ENCODE measurements at places on chromosomes 3 and 15.

GRCh38 chr3:171829841-171830517 is 13.2 kb upstream of the TMEM212 start:
- DNase-seq, result peak; percentile 77

GRCh38 chr3:106482451-106482850 is 613.6 kb upstream of the CBLB start:
- DNase-seq, result no peak

DNA sequence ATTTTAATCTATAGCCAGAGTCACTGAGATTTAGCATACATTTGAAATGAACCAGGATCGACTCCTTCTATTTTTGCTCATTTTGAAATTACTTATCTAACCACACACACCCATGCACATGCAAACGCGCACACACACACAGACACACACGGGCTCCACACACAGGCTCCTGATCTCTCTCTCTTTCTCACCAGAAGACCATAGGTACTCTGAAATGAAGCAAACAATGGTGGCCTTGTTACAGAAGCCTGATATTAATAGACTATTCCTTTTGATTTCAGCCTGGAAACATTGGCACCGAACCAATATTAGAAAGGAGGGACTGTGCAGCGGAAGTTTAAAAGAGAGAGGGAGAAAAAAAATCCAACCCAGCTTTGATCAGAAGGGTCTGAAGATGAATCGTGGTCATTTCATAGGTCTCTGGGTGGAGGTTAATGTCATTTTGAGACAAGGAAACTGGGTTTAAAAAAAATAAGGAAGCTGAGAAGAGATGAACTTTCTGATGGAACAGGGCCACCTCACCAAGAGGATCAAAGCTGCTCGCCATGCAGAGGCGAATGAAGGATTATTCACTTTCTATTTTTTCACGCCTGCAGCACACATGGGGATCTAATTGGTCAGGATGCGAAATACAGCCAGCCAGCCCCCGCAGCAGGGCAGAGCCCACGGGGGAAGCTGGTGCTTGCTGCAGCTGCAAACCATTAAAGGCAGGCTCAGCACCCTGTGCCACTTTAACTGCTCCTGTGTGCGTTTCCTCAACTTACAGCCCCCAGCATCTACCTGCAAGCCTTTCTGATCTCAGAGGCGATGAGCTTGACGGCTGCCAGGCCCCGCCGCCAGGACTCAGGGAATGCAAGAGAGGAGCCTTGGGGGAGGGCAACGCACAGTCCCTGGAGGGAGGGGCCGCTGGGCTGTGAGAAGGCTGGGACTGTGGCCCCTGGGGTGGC is 88.8 kb downstream of the HES1 start:
- no peak for DNase-seq

DNA sequence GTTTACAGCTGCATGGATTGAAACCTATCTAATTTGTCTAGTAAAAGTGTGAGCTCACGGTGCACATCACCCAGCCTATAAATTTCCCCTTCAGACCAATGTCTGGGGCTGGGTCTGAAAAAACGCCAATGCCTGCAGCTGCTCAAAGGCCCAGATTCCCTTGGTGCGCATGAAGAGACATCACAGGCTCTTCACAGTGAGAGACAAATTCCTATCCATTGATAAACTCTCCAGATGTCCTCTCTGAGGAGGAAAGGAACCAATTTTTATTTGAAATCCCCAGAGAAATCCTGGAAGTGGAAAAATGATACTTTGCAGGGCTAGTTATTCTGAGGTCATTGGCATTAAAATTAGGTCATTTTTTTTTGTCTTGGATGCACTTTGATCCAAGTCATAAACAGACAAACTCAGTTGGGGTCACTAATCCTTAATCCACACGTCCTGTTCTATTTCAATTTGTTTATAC is 360.5 kb downstream of the EPHA3 start:
- DNase-seq, result no peak

GRCh38 chr3:107931326-107931725 is 159.5 kb downstream of the CD47 start:
- peak; percentile 5 for DNase-seq

GRCh38 chr3:52433328-52433995 is 11.4 kb downstream of the SEMA3G start:
- DNase-seq, result no peak

GRCh38 chr15:90982135-90982534 is 12.2 kb downstream of the PRC1 start:
- no peak for DNase-seq

DNA sequence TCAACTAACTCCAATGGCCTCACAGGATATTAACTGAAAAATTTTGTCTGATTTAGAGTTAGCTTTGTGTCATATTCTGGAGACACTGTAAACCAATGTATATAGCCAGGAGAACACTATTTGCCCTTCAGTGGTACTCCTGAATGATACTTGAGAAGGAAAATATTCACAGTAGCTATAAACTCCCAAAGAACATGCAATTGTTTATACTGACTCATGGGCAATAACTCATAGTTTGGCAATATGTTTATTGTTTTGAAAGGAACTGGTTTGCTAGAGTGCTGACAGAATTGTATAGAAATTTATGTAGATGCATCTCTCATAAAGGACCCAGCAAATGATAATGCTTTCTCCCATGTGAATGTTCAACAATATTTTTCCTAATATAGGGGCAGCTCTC is 537.6 kb downstream of the PLOD2 start:
- no peak for DNase-seq

DNA sequence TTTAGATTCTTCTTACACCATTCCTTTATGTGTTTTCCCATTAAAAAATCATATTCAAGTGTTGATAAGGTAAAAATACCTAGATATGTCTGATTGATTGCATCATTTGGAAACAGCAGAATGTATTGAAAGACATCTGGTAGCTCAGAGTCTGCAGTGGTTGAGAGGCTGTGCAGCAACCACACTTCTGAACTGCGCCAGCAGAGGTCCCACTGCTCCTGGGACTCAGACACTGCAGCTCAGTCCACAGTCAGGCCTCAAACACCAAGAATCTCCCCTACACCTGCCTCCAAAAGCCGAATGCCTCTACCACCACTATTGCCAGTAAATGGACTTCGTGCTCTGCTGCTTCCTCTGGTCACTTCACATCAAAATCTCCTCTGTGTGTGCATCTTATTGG is 176.9 kb upstream of the LMCD1 start:
- DNase-seq, result peak; percentile 33

- no peak for DNase-seq
Measured at GRCh38 chr3:46191730-46192129, 16.4 kb downstream of the CCR1 start.

GRCh38 chr3:108180194-108180593 is 42.0 kb downstream of the IFT57 start:
- peak; percentile 17 for DNase-seq

GRCh38 chr3:31370380-31370666 is 162.4 kb upstream of the STT3B start:
- no peak for DNase-seq

DNA sequence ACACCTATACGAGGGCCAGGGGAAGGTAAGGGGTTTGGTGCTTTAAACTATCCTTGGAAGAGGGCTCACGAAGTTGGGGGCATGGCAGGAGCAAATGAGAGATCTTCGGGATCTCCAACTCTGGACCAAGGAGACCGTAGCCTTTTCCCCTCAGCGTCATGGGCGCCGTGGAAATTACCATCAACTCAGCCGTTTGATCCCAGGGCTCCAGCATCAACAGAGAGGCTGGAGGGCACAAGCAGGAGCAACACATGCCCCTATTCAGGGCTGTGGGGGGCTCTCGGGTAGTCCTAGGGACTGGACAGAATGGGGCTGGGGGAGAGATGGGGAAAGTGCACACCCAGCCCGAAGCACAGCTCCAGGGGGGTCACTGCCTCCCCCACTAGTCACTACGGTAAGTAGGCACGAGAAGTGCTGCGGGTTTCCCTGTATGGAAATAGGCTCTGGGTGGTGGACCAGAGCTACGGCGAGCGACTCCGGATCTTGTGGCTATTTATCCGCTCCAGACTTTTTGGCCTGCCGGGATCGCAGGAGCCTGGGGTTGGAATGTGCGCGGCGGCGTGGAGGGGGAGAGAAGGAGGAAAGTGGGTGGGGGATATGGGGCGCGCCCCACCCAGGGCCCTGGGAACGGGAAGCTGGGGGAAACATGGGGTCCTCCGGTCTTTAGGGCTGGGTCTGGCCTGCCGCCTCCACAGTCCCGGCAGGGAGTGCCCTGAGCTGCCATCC is 539 bp upstream of the LAMB2 start:
- peak; percentile 91 for DNase-seq

DNA sequence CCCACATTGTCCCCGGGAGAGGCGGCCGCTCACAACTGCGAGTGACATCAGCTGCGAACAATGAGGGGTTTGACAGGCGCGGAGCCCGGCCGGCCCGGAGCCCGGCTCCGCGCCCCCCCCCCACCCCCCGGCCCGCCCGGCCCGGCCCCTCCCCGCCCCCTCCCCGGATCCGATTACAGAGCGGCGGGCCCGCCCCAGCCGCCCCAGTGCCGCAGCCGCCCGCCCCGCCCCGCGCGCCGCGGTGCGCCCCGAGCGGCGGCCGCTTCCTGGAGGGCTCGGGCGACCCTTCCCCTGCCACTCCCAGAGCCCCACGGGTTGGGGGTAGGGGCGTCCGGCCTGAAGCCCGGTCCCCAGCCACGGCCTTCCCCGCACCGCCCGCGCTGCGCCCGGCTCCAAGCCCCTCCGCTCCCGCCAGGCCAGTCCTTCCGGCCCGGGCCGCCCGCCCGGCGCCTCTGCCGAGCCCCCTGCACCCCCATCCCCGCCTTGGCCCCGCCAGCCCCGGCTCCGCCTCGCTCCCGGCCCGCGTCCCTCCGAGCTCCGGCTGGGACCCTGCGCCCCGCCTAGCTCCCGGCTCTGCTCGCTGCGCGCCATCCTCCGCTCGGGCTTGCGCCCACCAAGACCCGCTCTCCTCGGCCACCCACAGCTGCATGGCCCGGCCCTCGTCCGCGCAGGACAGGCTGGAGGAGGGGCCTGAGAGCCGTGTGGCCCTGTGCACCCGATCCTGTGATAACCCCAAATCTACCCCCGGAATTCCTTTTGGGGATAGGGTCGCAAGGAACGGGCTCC is at the start of gene PCBP4:
Gene PCBP4 (minus strand): TSS at position 71 of the 786 bp plus-strand sequence. CDS start 6,214 bp downstream, outside the sequence.
- peak; percentile 68 for DNase-seq

DNA sequence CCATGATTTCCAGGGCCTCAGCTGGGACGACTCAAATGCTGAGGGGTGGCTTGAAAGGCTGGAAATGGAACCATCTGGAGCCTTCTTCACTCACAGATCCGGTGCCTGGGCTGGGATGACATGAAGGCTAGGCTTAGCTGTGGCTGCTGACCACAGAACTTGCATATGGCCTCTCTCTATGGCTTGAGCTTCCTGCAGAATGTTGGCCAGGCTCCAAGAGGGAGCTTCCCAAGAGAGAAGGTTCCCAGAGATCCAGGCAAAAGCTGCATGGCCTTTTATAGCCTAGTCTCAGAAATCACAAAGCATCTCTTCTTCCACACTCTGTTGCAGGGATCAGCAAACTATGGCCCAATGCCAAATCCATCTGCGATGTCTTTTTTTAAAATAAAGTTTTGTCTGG is 44.8 kb downstream of the GATM start:
- peak; percentile 56 for DNase-seq

GRCh38 chr3:63654931-63655330 is 2.5 kb downstream of the SNTN start:
- DNase-seq, result no peak

GRCh38 chr3:153093629-153094028 is 68.4 kb upstream of the RAP2B start:
- DNase-seq, result no peak

GRCh38 chr15:75646944-75647364 is 758 bp upstream of the SNX33 start:
- DNase-seq, result no peak

GRCh38 chr3:4601892-4602291 is 108.7 kb downstream of the ITPR1 start:
- DNase-seq, result no peak

DNA sequence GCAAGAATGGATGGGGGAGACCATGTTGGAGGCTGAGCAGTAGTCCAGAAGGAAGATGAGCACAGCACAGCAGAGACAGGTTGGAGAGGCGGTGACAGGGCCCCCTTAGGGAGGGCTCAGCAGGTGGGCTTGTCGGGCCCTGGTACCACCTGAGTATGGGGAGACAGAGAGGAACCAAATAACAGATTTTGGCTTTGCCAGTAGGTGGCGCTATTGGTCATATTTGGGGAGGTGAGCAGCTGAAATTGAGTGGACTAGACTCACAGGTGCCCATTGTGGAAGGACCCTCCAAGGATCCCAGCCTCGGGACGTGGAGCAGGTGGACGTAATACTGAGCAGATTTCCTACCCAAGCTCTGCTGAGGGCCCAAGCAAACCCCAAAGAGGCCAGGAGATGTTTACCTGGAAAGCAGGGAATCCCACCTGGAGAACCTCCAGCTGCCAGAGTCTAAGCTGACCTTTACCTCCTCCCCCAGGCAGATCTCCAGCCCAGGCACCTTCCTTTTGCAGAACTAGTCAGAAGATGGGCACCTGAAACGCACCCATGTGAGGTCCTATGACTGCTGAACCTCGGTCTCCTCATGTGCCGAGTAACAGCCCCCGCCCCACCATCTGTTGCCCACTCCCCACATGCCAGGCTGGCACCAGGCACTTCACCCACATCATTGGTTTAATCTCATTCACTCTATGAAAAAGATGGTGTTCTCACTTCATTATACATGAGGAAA is 24.6 kb upstream of the CORO2B start:
- peak; percentile 74 for DNase-seq

GRCh38 chr3:195194559-195195206 is 76.3 kb downstream of the XXYLT1 start:
- DNase-seq, result no peak

DNA sequence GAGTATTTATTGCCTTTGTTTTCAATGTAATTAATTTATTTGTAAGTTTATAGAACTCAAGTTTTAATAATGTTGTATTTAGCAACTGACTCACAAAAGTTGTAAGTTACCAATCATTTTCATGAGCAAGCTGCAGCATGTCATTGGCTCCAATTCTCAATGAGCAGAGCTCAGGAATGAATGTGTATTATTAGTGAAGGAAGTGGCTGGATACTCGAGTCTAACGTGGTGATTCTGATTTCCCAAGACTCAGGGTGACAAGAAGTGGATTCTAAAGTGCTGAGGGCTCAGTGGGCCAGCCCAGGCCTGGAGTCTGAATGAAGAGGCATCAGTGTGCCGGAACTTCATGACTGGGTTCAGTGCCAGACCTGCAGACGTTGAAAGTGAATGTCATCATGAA is 39.6 kb downstream of the CLDN11 start:
- no peak for DNase-seq

- no peak for DNase-seq
Measured at GRCh38 chr3:4865714-4866113, 113.5 kb upstream of the BHLHE40 start.

- DNase-seq, result peak; percentile 26
Measured at GRCh38 chr3:129398803-129399144, 29.7 kb downstream of the EFCAB12 start.

- peak; percentile 98 for DNase-seq
Measured at GRCh38 chr15:43913026-43913780, 86.4 kb downstream of the WDR76 start.
